ENCODE measurements at places on chromosomes 1 and 21.

DNA sequence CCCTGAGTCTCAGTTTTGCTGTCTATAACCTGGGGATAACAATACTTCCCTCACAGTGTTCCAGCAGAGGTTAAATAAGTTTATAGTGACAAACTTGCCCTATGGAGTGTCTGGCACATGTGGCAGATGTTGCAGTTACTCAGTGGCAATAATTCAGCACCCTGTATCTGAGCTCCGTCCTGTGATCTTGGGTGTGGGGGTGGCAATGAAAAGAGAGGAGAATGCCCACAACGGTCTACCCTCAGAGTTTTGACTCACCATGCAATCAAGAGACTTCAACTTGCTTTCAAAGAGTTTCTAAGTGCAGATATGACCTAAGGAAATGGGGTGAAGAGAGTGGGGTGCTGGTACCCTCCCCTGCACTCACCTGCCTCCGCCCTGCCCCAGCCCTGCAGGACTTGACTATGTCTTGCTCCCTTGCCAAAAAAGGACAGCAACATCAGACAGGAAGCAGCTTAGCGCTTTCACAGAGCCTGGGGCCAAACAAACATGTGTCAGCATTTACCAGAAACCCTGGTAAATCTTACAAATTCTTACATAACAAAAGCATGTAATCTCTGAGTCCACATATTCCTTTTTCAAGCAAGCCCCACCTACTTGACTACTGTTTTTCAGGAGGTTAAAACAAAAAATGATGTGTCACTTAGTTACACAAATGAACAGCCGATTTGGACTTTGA lies 185.1 kb upstream of the CAMK1G start:
- DNase-seq, result no peak

- DNase-seq, result no peak
Observed at GRCh38 chr1:38464071-38464661, 395.4 kb downstream of the RRAGC start.

DNA sequence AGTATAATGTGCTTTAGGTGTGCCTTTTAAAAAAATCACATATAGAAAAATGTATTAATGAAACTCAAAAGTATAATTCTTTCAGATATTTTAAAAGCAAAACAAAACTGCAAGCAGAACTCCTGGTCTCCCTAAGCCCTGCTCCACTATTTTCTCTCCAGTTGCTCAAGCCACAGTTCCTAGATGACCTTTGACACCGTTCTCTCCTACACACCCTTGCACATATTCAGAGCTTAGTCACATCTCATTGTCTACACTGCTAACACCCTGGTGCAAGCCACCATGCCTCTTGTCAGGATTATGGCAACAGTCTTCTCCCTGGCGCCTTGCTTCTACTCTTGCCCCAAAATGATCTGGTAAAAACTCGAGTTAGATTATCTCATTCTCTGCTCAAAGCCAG lies 50.2 kb upstream of the ROR1 start:
- no peak for DNase-seq

DNA sequence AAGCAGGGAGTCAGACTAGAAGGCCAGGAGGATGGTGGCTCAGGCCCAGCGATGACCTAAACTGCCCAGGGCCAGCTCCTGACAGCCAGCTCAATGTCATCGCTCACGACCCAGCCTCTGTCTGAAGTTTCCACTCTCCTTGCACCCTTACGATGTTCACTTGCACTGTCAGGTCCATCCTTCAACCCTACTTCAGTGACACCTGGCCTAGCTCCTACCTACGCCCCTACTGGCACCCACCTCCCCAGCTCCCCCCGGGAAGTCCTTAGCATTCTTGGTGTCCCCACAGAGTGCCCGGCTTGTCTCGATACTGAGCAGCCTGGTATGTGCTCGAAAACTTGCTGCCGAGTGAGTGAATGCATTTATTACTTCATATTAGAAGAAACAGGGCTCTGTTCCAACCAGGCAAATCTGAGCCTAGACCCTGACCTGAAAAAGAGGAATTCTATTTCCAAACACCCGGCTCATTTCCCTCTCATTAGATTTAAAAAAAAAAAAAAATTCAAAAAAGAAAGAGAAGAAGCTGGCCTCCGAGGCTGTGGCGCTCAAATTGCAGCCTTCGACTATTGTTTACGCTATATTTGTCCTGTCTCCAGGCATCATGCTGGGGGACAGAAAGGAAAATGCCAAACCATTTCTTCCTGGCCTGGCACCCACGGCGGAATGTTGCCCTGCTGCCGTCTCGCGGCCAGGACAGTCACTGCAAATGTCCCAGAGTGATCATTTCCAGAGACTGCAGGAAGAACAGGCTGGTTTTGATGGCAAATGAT lies 29.8 kb upstream of the LRRC38 start:
- no peak for DNase-seq

DNA sequence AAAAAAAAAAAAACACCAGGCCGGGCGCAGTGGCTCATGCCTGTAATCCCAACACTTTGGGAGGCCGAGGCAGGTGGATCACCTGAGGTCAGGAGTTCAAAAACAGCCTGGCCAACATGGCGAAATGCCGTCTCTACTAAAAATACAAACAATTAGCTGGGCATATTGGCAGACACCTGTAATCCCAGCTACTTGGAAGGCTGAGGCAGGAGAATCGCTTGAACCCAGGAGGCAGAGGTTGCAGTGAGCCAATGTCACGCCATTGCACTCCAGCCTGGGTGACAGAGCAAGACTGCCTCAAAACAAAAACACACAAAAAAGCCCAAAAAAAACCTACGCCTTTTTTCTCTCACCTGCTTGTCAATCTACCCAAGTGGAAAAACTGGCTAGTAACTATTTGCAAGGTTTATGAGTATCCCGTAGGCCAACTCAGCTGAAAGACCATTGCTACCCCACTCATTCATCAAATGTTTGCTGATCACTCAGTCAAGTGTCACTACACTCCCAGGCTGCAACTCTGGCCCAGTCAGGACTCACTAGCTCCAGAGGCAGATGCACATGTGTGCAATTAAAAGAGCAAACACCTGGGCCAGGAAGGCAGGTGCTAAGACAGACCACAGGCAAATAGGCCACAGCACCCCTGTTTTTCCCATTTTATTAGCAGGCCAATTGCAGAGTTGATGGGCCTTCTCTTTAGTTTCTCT lies 2.0 kb downstream of the CSRP1 start:
- no peak for DNase-seq
